ENCODE measurements at places on chromosomes 5 and 9. TPM values are rescaled to one million over a fixed set of nuclear protein-coding genes. Genes with fewer than 3 reads are reported as not detected.

The PTPDC1 gene
- 10.9 TPM for total RNA-seq

The SLC36A2 gene
- total RNA-seq: not detected

The TTC16 gene
- total RNA-seq: 0.06 TPM

DNA sequence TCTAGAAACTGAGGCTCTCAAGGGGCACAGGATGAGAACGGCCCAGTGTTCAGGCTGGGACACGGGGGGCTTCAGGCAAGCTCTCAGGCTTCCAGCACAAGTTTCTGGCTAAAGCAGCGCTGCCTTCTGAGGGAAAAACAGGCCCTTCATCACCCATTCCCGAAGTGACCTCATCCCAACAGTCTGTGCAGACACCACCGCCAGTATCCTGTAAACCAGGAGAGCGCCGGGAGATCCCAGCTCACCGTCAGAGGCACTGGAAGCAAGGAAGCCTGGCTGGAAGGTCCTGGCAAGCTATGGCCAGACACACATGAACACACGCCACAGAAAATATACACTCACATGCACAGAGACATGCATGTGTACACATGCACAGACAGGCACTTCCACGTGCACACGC is 8.8 kb downstream of the SLC12A7 start:
- no peak for DNase-seq

DNA sequence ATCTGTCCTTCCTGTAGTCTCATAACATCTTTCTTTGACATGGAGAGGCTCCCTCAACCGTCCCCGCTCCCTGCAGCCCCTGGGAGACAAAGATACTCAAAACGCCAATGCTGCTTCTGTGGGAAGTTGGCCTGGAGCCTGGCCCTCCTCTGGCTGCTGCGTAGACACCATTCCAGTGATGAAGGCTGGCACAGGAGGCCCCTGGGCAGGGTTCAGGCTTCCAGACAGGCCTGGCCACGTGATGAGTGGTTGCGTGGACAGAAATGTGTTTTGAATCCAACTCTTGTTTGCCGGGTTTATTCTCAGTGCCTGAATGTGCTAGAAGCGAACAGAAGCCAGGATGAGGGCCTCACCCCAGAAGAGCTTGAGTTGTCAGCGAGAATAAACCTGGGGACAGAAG is 43.2 kb upstream of the NKX2-5 start:
- peak; percentile 88 for DNase-seq

GRCh38 chr5:73718762-73719161 is 92.8 kb downstream of the ARHGEF28 start:
- DNase-seq: no peak

DNA sequence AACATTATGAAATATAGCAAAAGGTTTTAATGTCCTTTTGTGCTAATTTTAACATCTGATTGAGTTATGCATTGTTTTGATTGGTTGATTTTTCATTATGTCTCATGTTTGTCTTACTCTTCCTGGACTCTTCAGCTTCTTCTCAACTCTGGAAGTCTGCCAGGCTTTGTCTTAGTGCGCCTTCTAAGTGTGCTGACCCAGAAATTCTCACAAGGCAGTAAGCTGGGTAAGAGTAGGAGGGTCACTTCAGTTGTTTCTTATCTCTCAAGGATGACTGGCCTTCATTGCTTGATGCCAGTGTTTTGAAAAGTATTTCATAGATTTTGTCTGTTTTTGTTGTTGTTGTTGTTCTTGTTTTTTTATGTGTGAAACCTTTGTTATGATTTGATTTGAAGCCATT is 59.2 kb downstream of the RIC1 start:
- DNase-seq: no peak

DNA sequence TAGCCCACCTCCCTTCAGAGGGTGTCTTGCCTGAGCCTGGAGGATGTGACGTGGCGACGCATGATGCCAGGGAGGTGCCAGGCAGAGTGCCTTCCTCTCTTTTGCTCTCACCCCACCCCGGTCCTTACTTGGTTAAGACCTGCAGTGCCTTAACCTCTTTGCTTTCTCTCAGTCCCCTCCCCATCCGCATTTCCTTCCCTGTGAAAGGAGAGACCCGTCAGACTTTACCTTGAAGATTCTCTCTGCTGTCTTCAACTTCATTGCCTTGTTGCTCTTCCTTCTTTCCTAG is 52.0 kb upstream of the NCS1 start:
- no peak for DNase-seq

Data from right cardiac atrium (tissue), 5 donors.